Stimulated activated CD8-positive, alpha-beta memory T cell treated with anti-CD3 and anti-CD28 coated beads, Interleukin-12 subunit alpha, Interleukin-12 subunit beta, amount 100 ng/mL, for 1 hour (primary cell): ENCODE measurements at places on chromosomes 4 and X.

DNA sequence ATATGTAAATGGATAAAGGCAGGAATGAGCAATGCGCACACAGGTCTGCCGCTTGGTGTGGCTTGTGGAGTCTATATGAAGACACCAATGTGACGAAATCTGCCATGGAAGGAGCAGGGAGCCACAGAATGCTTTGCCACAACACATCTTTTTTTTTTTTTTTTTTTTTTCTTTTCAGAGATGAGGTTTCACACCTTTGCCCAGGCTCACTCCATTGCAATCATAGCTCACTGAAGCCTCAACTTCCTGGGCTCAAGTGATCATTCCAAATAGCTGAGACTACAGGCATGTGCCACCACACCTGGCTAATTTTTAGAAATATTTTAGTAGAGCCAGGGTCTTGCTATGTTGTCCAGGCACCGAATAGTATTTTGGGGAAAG, 17.4 kb upstream of the SLC34A2 start:
- DNase-seq, result no peak

DNA sequence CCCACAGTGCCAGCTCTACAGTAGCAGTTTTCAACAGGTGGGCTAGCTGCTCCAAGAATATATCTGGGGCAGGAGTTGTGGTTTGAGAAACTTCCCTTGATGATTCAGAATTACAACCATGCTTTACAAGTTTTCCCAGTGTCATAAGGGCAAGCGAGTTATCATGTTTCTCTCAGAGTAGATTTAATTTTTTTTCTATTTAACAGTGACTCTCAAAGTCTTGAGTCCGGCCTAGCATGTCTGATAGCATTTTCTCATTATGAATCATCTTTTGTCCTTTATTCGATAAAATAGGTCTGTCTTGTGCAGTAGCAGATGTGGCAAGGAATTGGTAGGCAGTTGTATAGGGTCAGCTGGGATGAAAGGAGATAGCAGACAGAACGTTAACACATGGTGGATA, 62.2 kb upstream of the SPANXD start:
- DNase-seq, result no peak

DNA sequence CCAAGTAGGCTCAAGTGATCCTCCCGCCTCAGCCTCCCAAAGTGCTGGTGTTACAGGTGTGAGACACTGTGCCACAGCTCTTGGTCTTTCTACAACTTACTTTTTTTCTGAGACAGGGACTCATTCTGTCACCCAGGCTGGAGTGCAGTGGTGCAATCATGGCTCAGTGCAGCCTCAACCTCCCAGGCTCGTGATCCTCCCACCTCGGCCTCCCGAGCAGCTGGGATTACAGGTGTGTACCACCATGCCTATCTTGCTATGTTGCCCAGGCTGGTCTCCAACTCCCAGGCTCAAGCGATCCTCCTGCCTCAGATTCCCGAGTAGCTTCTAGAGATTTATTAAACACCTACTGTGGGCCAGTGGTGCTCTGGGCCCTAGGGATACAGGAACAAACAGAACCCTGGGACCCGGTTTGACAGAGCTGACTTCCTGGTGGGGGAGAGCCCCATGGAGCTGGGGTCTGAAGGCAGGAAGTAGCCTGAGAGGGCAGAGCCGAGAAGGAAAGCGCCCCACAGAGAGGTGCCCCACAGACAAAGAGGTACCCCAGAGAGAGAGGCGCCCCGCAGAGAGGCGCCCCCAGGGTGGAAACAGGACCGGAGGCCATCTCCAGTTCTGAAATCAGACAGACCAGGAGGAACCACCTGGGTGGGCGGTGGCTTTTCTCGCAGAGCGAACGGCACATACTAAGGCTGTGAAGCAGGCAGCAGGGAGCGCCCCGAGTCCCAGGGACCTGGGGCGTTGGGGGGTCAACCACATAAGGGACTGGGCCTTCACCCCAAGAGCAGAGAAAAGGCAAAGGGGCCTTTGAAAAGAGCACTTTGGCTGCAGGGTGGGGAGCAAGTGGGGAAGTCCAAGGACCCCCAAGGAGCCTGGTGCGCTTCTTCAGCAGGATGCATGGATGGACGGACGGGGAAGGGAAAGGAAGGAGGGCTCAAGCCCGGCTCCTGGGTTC, 5.0 kb downstream of the IRAK1 start:
- DNase-seq, result no peak

GRCh38 chrX:37854148-37854547, 6.8 kb upstream of the DYNLT3 start:
- DNase-seq, result no peak

- DNase-seq, result no peak
Observed at GRCh38 chr4:177109769-177110168, 199.9 kb upstream of the NEIL3 start.

DNA sequence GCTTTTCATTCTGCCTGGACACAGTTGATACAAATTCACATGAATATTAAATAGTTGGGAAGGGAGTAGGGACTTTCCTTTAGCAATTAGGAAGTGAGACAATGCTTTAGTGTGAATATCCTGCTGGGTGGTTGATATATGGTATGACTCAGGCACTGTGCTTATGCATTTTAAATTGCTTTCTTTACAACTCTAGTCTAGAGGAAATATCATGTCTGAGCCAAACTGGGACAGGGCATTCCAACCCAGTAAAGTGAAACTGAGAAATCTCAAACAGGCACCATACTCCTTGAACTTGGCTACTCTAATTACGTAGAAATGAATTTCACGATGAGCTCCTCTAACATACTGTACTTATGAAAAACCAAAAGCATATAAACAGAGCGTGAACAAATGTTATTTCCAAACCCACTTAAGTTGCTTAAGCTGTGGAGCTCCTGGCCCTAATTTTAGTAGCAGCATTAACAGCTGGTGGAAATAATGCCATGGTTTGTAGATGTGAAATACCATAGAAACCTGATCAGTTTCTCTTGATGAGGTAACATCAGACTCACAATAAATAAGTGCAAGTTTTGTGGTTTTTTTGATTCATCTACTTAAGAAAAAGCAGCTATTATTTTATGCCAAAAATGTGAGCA, 242.9 kb upstream of the GK2 start:
- no peak for DNase-seq

GRCh38 chrX:150062292-150063137, 124.2 kb upstream of the EOLA2 start:
- no peak for DNase-seq

DNA sequence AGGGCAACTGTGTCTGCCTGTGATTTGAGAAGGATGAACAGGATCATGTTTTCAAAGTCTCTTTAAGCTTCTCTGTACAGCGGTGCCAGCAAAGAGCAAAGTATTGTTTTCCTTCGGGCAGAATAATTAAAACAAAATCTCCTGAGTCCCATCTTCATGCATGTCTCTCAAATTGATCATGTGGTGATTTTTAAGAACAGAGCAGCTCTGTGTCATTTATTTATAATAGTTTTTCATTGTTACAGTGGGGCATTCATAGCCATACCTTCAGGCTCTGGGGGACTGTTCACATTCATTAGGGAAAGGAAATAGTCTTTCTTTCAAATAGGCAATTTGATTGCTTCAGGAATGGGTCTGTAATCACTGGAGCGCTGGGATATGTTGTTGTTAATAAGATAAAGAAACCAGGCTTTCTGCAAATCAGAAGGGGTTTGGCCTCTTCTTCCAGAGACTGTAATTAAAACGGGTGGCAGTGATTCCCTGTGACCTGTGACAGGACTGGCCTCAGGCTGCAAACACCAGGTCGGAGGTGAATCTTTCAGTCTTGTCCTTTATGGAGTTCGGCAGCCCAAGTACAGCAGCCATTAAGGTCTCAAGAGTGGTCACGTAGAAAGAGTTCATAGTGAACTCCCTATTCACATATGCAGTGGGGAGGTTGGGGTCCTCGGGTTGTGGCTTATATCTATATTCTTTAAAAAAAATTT, 29.3 kb upstream of the CBR4 start:
- DNase-seq, result no peak

- no peak for DNase-seq
Observed at GRCh38 chrX:18034945-18035344, 173.8 kb upstream of the RAI2 start.

GRCh38 chr4:7429601-7430078, 5.1 kb downstream of the PSAPL1 start:
- DNase-seq, result no peak

DNA sequence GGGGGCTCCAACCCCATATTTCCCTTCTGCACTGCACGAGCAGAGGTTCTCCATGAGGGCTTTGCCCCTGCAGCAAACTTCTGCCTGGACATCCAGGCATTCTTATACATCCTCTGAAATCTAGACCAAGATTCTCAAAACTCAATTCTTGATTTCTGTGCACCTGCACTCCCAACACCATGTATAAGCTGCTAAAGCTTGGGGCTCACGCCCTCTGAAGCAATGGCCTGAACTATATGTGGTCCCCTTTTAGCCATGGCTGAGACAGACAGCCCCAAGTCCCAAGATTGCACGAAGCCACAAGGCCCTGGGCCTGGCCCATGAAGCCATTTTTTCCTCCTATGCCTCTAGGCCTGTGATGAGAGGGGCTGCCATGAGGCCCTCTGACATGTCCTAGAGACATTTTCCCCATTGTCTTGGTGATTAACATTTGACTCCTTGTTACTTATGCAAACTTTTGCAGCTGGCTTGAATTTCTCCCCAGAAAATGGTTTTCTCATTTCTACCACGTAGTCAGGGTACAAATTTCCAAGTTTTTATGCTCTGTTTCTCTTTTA, 468.0 kb upstream of the SLIT2 start:
- no peak for DNase-seq

DNA sequence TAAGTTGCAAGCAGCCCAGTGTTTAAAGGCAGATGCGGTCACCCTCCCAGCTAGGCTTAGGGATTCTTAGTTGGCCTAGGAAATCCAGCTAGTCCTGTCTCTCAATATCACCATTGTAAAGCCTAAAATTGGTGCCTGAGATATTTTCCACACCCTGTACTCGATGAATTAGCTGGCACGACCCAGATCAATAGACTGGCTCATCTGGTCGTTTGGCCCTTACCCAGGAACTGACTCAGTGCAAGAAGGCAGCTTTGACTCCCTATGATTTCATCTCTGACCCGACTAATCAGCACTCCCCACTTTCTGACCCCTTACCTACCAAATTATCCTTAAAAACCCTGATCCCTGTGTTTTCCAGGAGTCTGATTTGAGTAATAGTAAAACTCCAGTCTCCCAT, 384.9 kb upstream of the SLC7A11 start:
- no peak for DNase-seq

DNA sequence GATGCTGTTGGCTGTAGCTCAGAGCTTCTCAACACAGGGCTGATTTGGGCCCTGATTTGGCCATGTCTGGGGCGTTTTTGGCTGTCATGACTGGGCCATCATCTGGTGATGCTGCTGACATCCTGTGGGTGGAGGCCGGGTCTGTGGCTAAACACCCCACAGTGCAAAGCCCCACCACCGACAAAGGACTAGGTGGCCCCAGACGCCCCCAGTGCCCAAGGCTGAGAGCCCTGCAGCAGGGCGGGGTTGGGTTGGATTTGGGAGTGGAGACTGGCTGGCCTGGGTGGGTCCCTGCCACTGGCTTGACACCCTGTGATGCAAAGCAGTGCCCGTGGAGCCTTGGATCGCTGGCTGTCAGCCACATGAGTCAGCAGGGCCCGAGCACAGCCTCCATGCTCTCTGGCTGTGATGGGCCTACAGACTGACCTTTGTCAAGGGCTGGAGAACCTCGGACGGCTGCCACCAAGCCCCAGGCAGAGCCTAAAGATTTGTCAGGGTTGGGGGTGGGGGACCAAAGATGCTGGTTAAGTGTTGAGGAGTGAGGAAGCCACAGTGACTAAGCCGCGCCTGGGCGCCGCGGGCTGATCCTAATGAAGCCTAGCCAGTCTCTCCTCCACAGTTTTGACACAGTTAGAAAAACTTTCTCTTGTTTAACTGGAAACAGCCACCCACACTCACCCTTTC, 28.3 kb downstream of the CYTL1 start:
- no peak for DNase-seq

DNA sequence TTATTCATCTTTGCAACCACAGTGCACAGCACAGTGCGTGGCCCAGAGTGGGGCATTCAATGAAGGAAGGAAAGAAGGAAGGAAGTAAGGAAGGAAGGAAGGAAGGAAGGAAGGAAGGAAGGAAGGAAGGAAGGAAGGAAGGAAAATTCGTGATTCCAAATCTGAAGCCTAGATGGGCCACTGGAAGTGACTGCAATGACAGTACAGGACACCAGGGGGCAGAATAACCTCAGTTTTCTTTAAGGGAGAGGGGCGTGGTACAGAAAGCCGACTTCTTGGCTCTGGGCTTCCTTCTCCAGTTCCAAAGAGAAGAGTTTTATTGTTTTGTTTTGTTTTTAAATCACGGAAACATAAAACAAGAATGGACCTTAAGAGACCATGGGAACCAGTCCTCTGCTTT, 47.8 kb downstream of the APLN start:
- peak; percentile 36 for DNase-seq

GRCh38 chr4:62865261-62865660, 1544.0 kb downstream of the TECRL start:
- DNase-seq, result no peak

DNA sequence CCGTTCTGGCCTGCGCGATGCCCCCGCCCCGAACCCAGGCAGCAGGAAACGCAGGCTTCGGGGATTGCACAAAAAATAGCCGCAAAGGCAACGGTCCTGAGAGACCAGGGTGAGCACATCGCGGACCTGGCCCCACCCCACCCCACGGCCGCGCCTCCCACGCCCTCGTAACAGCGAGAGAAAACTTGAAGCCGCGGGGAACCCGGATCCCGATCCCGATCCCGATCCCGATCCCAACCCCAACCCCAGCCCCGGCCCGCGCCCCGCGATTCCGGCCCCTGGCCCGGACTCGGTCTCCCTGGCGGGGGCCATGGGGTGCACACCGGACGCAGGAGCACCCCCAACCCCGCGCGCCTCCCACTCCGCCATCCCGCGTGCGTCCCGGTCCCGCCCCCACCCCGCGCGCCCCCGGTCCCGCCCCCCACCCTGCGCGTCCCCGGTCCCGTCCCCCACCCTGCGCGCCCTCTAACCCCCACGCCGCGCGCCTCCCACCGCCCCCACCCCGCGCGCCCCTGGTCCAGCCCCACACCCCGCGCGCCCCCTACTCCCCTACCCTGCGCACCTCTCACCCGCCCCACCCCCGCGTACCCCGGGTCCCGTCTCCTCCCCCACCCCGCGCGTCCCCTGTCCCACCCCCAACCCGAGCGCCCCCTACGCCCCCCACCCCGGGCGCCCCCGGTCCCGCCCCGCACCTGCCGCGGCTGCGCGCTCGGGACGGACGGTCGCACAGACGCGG, 29.0 kb downstream of the NOP14 start:
- no peak for DNase-seq

- DNase-seq, result no peak
Observed at GRCh38 chr4:55468724-55469123, 73.0 kb downstream of the TMEM165 start.

DNA sequence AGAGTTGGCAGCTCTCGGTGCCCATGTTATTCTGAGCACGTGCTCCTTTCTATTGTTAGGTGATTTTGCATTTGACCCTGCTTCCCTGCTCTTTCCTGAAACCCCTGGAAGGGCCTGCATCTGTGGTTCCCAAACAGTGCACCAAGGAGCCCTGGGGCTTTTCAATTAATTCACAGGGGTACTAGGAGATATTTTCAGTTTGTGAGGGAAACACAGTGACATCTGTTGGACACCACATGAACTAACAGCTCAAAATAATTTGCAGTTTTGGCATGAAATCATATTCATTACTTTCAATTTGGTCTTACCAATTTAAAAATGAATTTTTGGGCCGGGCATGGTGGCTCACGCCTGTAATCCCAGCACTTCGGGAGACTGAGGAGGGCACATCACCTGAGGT, 156.6 kb downstream of the GATB start:
- no peak for DNase-seq
